ENCODE measurements at places on chromosomes 6 and 20.
A peak's percentile ranks its signal among the peaks of the same experiment; 100 is the strongest.

GRCh38 chr6:133230052-133230451 lies 11.1 kb upstream of the EYA4 start:
- DNase-seq, result no peak

DNA sequence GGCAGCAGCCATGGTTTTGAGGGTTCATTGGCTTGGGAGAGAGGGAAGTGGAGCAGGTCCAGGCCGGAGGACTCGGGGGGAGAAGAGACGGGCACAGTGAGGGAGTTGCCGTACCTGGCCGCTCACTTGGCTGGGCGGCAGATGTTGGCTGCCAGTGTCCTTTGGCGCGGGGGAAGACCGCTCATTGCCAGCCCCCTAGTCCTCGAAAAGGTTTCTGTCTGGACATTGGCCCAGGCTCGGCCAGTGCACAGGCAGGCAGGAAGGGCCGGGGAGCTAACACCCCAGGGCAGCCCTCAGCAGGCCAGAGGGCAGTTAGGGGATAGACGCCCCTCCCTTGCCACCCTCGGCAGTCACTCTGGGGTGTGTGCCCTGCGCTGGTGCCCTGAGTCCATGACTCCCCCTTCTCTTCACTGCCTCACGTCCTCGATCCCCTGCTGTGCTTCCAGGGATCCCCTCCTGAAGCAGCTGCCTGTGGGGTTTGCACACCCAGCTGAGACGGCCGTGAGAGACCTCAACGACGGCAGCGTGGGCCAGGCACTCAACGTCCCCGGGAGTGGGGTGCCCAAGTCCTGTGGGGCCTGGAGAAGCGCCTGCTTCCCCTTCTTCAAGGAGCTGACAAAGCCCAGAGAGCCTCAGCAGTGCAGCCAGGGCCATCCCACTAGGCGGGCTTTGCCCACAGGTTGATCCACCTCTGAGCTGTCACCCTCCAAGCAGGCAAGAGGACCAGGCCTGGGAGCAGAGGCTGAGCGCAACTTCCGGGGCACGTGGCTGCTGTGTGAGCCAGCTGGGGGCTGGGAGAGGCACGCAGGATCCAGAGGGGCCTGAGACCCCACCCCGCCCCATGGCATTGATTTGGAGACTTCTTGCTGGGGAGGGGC lies 20.4 kb downstream of the RBM38 start:
- no peak for DNase-seq

GRCh38 chr6:134077301-134077700 lies 24.9 kb upstream of the SLC2A12 start:
- peak; percentile 65 for DNase-seq

DNA sequence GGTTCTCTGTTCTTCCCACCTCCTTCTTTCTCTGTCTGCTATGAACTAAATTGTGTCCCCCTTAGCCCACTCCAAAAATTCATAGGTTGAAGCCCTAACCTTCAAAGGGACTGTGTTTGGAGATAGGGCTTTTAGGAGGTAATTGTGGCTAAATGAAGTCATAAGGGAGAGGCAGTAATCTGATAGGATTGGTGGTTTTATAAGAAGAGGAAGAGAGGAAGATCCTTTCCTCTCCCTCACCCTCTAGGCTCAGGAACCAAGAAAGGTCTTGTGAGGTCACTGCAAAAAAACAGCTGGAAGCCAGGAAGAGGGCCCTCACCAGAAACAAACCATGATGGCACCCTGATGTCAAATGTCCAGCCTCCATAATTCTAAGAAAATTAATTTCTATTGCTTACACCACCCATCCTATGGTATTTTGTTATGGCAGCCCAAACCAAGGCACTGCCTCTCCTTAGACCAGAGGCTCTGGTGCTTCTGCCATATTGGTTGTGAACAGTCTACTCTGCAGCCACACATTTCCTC lies 135.1 kb upstream of the COL21A1 start:
- DNase-seq, result no peak

DNA sequence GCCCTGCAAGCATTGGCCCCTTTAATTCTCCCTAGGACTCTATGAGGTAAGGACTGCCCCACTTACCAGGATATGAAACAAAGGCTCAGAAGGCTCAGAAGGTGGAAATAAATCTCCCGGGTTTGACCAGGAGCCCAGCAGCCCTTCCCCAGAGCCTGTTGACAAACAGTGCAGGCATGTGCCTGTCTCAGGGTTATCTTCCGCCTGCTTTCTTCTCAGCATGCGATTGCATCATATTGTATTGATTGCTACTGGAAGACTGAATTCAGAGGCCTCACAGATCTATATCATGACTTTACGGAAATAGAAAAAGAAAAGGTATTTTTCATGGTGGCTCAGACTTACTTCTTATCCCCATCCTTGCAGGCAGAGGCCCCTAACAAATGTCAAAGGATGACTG lies 92.7 kb downstream of the PHACTR3 start:
- DNase-seq, result no peak

GRCh38 chr6:119078376-119079282 lies at the start of gene FAM184A:
Gene FAM184A, minus strand, starts transcription at chr6:119078664. Its CDS starts 365 bp downstream, at chr6:119078299.
- DNase-seq, result peak; percentile 70
